ENCODE measurements at places on chromosomes 2 and 18.

- DNase-seq, result peak; percentile 63
Observed at GRCh38 chr2:24972315-24972961, 683 bp upstream of the DNAJC27 start.

DNA sequence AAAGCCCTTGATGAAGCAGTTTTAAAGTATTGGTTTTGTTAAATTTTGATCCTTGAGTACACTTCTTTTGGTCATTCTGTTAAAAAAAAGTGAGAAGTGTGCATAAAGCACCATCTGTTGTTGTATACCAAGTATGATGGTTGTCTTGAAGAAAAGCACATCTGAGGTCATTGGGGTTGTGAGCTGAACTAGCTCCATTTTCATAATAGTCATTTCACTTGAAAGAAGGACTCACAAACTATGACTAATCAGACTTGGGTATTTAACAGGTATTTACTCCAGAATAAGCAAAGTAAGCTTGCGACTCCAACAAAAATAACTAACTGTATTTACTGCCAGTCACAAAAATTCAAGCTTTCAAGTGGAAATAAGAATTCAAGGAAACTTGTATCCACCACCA, 35.1 kb downstream of the CHN1 start:
- DNase-seq, result no peak

DNA sequence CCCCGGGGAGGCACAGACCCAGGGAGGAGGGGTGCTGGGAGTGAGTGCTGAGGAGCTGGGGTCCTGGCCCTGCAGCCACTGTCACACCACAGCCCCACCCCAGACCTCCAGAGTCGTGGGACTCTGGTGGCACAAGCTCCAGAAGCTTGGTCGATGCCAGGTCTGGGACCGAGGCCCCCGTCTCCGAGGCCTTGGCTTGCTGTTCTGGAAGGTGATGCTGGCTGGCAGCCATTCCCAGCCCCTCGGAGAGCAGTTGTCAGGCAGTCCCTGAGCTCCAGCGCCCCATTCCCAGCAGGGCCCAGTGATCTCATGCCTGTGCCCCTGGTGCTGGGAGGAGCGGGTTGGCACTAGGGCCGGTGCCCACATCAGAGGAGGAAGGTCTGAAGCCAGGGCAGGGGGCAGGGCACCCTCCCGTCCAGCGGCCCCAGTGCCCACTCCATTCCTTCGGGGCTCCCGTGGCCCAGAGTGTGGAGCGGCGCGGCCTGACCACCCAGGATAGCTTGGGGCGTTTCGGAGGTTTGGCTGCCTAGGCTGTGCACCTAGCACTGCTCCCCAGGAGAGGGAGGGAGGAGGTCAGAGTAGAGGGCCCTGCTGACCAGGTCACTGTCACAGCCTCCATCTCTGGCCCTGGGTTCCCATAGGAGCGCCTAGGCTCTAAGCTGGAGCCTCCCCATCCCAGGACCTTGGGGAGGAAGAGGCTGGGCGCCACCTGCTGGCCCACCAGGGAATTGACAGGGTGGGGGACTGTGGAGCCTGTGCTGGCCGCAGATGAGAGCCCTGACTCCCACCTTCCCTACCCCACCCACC, 16.8 kb upstream of the ALPI start:
- DNase-seq, result peak; percentile 20

DNA sequence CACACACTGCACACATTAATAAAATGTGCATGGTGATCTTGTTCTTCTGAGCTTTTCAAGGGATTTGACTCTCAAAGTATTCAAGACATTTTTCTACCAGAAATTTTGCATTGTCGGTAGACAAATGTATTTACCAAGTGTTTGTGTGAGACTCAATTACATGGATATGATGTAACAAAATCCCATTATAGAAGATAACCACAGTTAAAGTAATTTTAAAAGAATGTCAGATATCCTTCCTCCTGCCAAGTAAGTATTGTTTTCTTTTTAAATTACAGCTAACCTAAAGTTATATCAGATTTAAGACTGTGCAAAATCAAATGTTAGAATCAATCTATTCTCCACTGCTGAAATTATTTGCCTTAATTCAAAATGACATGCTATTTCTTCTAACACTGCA, 1344.5 kb upstream of the CHAC2 start:
- no peak for DNase-seq

GRCh38 chr2:80592106-80592505, 287.6 kb upstream of the LRRTM1 start:
- no peak for DNase-seq

DNA sequence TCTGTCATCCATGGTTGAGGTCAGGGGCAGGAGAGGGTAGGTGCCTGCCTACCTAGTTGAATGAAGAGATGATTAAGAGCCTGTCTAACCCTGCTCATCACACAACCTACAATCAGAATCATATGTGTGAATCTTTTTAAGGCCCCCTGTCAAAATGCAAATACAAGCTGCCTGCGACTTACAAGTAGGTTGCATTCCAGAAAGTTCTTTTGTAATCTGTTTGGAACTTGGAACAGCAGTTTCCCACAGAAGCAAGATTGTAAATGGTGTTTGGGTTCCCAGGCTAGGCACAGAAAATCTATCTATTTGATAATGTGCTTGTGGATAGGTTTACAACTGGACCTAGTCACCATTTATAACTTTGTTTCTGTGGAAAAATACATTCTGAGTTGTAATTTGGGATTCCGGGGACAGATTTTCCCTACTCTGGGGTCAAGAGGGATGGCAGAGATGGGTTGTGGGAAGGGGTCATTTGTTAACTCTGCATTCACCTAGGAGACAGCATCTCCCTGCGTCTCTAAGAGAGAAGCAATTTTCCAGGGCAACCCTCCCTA, 4.4 kb downstream of the LIPG start:
- DNase-seq, result no peak

- no peak for DNase-seq
Observed at GRCh38 chr2:122478771-122479170, 723.3 kb downstream of the TSN start.

DNA sequence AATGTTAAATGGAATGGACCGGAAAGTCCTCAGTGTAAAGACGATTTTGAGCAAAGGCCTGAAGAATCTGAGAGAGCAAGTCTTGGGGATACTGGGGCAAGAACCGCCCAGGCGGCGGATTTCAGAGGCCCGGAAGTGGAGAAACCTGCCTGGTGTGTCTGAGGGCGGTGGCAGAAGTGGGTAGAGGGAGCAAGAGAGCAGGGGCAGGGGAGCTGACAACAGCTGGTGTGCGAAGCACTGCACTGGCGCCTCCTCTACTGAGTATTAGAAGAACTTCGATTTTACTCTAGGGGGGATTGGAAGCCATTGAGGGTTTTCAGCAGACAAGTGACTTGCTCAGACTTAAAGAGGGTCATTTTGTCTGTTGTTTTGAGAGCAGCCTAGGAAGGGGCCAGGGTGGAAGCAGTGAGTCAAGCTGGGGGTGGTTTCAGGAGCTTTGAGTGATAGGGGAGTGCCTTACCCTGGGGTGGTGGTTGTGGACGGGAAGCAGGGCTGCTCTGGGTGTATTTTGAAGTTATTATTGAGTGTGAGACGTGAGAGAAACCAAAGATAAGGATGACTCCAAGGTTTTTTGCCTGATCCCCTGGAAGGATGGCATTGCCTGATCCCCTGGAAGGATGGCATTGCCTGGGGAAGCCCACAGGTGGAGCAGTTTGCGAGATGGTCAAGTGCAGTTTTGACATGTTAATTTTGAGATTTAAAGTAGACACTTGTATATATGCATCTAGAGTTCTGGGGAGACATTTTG, 52.5 kb downstream of the ZNF236 start:
- no peak for DNase-seq

- no peak for DNase-seq
Observed at GRCh38 chr2:200603972-200604371, 18.2 kb downstream of the AOX1 start.

GRCh38 chr2:127479866-127480743, 46.2 kb downstream of the IWS1 start:
- no peak for DNase-seq

DNA sequence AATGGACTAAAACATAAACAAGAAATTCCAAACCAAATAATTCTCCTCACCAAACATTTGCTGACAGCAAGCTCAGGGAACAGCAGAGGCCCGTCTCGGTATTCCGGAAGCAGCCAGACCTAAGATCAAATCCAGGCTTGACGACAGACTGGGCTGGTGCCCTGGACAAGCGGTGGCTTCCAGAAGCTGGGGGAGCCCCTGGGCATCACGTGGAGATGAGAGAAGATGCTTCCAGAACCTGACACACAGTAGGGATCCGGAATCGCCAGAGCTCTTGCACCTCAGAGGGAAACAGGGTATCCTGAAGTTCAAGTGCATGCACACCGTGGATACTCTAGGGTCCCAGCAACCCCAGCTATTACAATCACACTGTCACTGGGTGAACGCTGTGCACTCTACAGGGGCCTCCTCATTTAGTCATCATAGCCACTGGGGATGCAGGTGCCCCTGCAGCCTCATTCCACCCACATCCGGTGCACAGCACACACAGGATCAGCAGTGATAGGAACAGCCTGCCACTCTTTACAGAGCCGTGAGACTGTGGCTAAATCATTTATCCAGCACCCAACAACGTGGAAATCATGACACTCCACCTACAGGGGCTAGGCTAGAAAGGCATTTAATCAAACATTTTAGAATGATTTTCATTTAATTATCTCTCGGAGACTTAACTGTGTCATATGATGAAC, 102.6 kb downstream of the HDAC4 start:
- peak; percentile 72 for DNase-seq

DNA sequence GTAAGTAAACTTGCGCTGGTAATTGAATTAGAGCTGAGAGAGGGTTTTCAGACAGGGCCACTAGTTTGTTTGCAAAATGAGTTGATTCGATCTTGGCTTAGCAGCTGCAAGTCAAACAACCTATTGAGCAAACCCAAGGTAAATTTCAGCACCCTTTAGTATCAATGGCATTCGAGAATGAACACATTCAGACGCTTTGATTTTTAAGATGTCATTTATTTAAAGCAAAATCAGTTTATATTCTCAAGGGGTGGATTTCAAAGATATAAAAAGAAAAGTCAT, 44.2 kb downstream of the TGIF1 start:
- no peak for DNase-seq

DNA sequence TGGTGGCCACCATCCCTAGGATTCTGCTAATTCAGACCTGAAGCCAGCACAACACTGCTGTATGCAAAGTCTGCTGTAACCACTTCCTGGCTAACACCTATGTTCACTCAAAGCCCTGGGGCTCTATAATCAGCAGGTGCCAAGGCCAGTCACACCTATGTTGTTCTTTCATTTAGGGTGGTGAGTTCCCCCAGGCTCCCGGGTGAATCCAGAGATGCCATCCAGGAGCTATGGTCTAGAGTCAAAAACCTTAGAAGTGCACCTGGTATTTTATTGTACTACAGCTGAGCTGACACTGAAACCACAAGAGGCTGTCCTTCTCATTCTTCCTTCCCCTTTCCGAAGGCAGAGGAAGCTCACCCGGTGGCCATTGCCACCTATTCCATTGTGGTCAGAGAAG, 46.2 kb upstream of the CCDC141 start:
- no peak for DNase-seq

GRCh38 chr2:141329964-141330363, 800.9 kb downstream of the LRP1B start:
- no peak for DNase-seq

GRCh38 chr2:2788076-2788475, 457.0 kb upstream of the MYT1L start:
- DNase-seq, result no peak

DNA sequence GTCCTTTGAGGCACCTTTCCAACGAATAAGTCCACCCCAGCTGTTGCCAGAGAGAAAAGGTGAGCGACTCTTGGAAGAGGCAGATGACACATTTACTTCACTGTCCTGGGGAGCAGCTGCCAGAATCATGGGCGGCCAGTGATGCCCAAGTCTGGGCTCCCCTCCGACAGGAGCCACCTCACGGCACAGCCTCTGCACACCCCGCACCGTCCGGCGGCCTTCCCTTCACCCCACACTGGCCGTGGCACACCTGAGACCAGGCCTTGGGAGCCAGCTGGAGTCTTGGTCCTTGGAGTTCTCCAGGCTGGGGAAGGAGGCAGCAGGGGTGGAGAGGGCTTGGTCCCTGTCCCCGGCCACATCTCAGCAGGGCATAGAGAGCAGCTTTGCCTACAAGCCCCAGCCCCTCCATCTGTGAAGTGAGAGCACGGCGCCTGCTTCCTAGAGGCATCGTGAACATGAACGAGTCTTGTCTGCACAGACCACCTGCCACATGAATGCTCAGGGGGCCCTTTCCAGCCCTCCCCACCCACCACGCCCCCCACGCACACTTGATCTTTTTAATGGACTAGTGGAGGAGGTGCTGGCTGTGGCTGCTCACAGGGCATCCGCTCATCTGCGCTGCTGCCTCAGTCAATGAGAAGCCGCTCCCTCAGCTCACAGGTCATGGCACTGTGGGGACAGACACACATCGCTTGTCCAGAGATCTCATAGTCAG, 400.2 kb upstream of the MYT1L start:
- DNase-seq, result no peak

- DNase-seq, result peak; percentile 15
Observed at GRCh38 chr2:230975927-230976326, 20.0 kb upstream of the SPATA3 start.

DNA sequence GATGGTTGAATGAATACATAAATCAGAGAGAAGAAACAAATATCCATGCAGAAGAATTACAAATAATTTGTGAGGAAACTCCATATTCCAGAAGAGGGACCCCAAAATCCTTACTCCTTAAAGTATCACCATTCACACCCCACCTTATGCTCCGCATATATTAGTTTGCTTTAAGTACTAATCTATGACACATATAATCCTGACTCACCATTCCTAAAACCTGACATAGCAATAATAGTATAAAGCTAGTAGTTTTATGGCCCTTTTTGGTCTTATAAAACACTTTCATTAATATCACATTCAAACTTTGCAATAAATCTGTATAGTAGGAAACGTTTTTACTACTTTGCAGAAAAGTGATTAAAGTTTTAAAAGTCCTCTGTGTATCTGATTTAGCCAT, 719.0 kb upstream of the SLC39A10 start:
- no peak for DNase-seq

DNA sequence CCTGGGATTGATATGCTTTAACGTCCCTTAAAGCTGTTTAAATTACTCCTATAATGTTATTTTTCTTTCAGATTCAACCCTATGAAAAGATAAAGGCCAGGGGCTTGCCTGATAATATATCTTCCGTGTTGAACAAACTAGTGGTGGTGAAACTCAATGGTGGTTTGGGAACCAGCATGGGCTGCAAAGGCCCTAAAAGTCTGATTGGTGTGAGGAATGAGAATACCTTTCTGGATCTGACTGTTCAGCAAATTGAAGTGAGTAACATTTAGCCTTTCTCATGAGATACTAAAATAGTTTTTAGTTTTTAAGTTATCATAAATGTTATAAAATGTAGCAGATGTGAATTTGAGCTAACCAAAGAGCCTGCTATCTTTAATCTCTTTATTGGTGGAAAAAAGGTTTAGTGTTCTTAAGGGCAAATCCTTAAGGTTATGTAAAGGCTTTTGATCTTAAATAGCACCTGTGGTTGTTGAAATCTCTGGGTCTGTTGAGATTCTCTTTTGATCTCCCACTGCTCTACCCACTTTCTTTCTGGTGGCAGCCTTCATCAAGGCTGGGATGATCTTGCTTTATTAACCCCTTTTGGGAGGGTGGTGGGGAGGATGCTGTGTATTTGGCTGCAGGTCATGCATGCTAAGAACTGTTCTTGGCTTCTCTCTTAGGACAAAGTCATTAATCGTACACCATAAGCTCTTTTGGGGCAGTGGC, 40.9 kb downstream of the UGP2 start:
- DNase-seq, result no peak

GRCh38 chr2:169716238-169716886, 17.3 kb upstream of the KLHL23 start:
- no peak for DNase-seq
